Hematopoietic multipotent progenitor cell treated with erythropoietin and hydrocortisone succinate and interleukin-3 and kit ligand, for 4 days (in vitro differentiated cells): ENCODE measurements at places on chromosomes 2 and 18.

DNA sequence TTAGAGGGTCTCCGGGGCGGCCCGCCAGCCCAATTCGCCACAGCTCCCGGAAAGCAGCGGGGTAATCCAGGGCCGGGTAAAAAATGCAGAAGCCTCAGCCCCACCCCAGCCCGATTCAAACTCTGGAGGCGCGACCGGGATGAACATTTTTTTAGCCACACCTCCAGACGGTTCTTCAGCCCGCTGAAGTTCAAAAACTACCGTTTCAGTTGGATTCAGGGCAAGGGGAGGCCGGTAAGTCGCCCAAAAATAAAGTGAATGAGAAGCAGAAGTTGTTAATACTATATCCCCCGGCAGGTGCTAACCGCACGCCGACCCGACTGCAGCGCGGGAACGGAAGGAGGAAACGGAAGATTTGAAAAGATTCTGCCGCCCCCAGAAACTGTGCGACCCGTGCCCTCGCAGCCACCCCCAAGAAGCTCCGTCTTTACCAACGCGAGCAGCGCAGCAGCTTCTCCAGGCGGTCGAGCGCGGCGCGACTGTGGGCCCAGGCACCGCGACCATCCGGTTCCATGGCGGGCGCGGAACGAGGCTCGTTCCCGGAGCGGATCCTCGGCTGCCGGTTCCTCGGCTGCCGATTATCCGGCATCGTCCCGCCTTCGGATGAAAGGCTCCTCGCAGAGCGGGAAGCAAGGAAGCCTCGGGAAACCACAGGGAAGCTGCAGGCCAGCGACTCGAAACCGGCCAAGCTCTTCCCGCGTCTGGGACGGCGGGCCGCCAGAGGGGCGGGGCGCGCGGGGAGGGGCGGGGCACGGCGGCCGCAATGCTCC is at the start of gene BARD1:
BARD1 (minus strand) TSS at position 703 of the 770 bp plus-strand sequence; CDS start at position 589, 114 bp downstream.
- DNase-seq, result peak; percentile 81

GRCh38 chr2:179207047-179207446 is 57.6 kb downstream of the SESTD1 start:
- DNase-seq, result no peak

DNA sequence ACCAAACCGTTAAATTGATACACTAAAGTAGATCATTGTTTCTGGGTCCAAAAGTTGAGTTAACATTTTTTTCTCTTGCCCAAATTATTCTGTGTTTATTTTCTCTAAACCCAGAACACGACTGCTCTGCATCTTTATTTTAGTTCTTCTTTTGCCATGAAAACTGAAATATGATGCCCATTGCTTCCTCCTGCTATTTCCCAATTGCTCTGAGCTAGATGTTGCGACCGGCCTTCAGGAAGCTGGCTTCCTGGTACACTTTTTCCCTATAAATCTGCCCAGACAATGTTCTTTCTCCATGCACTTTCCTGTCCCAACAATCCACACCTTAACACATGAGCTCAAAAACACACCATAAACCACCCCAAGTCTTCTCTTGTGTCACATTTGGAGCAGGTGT is 501.4 kb downstream of the FBXO15 start:
- DNase-seq, result no peak

DNA sequence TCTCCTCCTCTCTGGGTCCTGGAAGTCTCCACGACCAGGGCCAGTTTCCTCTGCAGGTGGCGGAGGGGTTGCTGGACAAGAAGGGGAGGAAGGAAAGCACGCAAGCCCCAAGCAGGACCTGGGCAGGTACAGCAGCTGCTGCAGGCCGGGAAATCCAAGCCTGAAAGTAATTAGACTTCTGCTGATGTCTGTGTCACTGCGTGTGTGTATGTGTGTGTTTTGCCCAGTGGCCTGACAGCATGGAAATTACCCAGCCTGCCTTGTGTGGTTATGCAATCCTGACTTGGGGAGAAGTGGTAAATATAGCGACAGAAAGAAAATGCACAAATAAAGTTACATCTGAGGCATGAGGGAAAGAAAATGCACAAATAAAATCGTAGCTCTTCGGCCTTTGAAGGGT is 121.8 kb upstream of the ZBTB14 start:
- DNase-seq, result peak; percentile 57

DNA sequence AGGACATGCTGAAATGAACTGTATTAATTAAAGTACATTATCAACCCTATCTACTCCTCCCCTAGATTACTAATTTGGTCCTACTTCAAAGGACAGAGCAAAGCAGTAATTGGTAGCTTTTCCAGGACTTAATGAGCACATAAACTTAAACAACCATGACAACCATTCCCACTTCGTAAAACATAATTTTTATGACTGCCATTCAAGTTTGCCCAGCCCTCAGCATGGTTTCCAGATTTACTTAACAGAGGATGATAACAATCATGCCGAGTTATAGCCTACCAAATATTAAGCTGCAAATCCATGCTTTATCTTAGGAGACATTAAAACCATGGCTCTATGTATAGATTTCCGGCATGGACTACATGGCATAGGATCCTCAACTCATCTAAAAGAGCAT is 401.1 kb upstream of the CHAC2 start:
- no peak for DNase-seq

DNA sequence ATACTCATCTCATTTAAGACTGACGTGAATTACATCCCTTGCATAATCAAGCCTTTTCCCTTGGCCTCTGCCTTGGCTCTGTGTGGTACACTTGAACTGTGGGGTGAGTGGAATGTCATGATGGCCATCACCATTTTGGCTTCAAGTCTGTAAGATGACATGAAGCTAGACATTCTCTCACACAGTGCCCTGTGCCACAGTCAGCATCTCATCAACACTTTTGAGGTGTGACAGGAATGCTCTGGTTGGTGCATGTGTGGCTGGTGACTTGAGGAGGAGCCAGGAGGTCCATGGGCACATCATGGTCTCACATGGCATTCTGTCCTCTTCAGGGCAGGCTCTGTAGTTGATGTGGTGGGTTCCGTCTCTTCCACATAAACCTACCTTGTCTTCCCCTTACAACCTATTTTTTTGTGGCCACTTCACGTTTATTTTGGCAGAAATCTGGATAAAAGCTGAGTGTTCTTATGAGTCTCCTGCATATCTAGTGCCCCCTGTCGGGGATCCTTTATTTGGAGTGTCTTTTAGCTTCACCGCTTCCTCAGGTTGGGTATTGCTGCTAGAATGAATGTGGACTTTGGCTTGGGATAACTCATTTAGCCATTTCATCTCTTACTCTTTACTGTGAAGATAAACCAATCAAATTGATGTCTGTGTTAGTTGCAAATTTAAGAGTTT is 28.1 kb downstream of the MAP4K4 start:
- DNase-seq, result peak; percentile 38

DNA sequence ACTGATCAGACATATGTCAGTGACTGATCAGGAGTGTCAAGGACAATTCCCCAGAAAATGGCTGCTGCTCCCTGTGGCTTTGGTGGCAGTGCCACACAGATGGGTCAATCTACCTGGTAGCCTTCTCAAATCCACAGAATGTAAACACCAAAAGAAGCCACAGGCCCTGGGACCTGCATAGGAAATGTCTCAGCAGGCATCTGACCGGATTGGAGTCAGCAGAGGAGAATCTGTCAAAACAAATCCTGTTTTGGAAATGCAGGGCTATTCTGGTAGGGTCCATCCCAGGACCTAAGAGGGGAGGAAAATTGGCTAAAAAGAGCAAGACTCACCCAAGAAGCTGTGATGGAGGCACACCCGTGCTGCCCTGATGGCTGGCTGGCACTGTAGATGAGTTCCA is 189.7 kb downstream of the TMEM247 start:
- no peak for DNase-seq

GRCh38 chr2:212915121-212915782 is 236.2 kb downstream of the IKZF2 start:
- DNase-seq, result no peak

DNA sequence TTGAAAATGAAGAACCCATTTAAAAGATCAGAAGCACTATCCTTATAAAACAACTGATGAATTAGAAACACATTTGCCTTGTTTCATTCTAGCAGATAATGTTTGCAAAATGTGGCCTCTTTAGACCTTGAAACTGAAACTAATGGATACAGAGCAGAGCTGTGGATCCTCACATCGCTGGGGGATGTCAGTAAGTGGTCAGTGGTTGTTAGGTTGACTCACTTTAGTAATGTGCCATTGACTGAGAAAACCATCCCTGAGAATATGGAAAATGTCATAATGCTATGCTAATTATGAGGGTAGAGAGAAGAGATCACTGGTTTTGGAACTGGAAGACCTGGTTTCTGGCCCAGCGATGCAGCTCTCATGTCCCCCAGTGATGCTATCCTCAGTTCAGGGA is 176.7 kb downstream of the MYO1B start:
- DNase-seq, result no peak

DNA sequence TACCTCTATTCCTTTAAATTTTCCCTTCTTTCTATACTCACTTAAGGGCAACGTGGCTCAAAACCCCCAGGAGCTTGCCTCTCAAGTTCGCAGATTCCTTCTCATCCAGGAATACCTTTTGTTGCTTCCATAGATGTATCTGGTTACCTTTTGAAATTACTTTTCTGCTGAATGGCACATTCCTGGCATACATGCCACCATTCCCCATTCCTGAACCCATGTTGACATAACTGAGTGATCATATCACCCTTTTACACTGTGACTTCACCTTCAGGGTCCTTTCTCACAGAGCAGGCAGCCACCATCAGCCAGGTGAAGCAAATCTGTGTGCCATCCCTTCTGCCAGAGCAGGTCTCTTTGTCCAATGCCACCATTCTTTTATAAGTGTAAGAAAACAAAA is 615.8 kb downstream of the ARHGAP15 start:
- no peak for DNase-seq

DNA sequence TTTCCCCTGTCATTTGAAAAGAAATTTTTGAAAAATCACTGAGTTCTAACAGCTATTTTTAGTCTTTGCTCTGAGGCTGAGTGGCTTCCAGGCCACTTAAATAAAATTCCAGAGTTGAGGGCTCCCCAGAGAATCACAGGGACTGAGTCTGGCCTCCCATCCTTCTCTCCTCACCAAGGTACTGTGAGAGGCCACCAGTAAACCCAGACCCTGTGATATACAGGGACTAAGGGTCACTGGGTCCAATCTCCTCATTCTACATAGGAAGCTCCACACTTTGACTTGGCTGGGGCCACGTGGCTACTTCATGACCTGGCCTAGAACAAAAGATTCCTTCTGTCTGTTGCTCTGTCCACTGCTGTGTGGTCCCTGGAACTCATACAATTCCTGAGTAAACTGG is 123.2 kb upstream of the CDCA7 start:
- no peak for DNase-seq

DNA sequence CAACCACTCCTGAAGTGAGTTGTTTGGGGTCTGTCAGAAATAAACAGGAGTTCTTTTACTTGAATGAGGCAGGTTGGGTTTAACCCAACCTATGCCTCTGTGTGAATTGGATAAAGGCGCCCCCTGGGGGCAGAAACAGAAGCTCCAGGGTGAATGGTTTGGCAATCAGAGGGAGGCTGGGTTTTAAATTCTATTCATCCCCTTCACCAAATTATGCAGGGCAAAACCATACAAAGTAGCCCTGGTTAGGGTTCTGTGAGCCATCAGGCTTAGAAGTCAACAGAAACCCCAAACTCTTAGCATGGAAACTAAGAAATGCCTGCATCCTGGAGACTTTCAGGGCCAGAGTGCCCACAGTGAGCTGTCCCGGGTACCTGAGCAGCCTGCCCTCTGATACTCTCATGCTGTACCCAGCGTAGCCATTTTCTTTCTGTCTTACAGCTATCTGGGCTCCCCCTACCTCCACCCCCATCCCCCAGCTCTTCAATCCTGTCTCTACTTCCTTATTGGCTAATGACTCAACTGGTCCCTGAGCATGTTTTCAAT is 241.5 kb downstream of the ICOS start:
- peak; percentile 69 for DNase-seq

DNA sequence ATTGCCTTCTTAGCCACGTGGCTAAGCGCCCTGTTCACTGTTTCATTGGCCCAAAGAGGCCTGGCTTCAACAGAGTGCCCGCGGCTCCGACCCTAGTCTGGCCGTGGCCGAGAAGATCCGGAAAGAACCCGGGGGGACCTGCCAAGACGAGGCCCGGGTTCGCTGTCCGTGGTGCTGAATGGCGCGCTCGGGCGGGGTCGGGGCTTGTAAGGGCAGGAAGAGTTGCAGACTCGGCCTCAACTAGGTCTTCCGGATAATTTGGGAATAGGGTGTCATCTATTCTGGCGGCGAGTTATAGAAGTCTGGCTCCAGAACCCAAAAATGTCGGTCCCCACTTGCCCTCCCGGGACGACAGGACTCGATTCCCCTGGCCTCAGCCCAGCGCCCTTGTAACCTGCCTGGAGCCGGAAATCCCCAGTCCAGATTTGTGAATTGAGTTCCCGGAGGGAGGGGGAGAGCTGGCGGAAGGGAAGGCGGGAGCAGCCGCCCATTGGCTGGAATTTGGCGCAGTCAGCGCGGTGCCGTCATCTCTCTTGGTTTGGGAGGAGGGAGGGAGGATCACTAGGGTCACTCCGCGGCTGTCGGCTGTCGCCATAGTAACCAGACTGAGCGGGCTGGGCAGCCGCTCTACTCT is 3.5 kb downstream of the CDK5R2 start:
- peak; percentile 81 for DNase-seq

DNA sequence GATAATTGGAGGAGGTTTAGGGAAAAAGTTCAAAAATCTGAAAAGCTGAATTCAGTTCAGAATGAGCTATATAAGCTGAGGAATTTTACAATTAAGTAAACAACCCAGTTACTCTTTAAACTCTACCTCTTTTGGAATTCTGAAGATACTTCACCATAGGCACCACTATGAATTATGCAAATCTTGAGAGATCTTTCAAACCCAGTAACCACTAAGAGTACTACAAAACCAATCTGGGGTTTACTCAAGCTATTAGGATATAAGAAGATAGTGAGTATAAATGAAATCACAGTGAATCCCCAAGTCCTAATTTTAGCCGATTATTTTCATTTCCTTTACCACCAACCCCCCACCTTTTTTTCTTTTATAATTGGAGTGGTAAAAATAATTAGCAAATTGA is 6.0 kb upstream of the CTLA4 start:
- no peak for DNase-seq

DNA sequence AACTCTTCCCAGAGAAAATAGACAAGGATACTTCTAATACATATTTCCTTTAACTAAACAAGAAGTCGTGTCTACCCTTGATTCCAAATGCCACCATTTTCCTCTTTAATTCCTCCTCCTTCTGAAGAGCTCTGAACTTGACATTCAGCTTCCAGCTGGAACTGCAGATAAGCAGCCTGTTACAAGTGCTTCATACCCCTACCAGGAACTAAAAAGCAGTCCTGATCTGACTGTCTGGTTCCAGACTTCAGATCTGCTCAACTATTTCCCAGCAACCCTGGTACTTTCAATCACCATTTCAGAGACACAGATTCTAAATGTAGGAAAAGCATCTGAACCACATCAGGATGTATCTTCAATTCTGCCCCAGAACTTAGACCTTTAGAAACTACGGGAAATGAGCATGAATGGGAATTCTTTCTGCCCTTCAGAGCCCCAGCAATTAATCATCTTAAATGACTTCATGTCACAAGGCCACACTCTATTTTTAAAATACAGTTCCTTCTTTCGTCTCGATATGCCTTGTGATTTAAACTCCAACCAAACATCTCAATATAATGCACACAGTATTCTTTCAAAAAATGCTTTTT is 159.5 kb downstream of the L3MBTL4 start:
- DNase-seq, result peak; percentile 70
